ENCODE measurements at places on chromosomes 13 and 19.
A peak's percentile ranks its signal among the peaks of the same experiment; 100 is the strongest.

DNA sequence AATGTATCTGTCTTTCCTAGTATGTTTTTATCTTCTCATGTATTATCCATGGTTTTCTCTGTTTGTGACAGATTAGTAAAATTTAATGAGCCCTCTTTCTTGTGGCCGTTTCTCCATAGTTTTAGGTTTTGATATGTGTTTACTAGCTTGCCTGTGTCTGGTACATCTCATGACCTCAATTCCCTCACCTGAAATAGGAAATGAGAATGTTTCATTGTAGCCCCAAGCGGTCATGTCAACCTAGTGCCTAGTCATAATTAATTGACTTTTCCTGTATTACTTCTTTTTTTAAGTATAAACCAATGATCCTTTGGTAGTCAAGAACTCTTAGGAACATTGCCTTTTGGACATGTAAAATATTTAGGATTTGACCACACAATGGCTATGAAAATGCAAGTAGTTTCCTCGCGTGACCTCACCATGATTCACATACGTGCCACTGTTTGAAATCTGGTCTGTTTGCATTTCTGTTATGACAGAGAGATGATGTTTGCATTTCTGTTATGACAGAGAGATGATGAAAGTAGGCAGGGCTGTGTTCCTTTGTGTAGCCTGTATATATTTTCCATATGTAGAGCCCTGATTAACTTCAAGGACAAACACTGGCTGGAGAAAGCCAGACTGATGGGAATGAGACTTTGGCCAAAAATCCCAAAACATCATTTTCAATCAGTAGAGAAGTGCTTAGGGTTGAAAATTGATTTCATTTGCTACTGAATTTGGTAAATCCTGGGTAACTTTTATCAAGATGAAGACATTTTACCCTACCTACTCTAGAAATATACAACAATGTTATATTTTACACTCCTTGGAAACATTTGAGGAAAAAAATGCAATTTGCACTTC is 104.8 kb downstream of the TNFRSF19 start:
- DNase-seq = peak; percentile 19

DNA sequence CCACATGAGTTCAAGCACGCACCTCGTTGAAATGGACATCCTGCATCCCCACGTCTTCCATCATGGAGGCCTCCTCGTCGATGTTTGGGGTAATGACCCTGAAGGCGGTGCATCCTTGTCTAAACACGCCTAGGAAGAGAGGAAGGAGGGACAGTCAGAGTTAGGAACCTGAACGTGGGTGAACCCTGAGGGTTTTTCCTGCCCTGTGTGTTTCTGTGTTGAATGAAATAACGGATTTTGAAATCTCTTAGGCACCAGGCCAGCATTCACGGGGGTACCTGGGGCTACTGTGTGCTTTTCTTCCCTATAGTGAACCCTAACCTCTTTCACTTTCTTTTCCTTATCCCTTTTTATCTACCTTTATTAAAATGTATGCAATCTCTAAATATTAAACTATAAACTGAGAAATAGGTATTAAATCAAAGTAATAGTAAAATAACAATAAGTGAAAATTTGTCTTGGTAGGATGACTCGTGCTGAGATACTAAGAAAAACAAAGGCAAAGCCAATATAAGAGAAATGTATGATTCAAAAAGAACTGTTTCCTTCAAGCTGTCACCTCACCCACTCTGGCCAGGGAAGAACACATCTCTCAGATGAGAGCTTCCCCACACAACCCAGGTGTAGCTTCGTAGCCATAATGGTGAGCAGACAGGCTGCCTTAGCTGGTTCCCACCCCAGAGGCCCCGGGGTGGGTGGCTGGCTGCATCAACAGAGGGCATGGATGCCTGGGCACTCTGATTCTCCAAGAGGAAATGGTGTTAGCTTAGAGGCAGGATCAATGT is 72.1 kb upstream of the SLC15A1 start:
- no peak for DNase-seq

- DNase-seq = peak; percentile 57
These were observed 4.7 kb upstream of the IRS2 start for GRCh38 chr13:109790942-109791605.

DNA sequence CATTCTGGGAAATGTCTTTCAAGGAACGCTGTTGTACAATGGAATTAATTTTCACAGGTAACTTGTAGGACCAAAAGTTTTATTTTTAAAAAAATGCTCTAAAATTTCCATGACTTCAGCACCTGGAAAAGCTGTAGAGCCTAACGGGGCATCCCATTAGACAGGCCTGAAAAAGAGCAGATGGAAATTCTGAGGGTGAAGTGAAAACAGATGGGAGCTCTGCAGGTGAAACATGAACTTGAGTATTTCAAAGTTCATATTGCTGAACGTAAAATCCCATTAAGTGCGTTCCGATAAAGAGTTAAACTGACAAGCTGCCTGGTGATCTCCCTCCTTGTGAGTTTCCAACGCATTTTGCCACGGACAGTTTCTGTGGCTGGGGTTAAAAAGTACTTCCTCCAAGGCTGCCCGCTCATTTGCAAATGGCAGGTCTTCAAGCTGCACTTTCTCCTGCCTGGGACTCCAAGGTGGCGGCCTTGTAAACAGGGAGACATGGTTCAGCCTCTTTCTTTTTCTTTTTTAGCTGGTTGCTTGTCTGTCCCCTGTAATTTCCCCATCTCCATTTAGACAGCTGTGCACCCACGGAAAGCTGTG is 450.4 kb downstream of the FGF9 start:
- no peak for DNase-seq

DNA sequence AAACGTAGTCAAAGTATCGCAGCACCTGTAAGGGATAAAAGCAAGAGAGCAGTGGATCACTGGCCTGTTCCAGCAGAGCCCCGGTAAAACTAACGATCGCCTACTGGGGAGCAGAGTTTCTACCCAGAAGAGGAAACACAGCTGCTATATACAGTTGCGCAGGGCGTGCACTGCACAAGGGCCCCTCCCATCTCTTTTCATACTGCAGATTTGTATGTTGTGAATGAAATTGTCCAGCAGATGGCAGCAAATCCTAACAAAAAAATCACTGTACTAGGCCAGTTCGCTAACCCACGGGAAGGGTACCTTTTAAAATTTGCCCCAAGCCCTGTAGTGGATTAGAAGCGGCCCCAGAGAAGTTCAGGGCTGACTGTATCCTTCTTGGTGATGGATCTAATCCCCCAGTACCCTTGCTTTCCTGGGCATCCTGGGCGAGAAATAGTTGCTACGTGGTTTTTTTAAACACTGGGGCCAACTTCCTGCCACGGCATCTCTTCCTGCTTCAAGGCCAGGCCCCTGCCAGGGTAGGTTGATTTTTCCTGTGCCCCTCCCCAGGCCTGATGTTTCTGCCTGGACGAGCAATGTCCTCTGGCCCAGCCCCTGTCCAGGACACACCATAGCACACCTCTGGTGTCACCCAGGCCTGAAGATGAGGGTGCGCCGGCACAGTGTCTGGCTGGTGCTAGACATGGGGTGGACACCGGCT is 127.0 kb downstream of the IER2 start:
- peak; percentile 81 for DNase-seq

- DNase-seq = no peak
These were observed 30.2 kb downstream of the PDCD5 start for GRCh38 chr19:32611161-32611560.

DNA sequence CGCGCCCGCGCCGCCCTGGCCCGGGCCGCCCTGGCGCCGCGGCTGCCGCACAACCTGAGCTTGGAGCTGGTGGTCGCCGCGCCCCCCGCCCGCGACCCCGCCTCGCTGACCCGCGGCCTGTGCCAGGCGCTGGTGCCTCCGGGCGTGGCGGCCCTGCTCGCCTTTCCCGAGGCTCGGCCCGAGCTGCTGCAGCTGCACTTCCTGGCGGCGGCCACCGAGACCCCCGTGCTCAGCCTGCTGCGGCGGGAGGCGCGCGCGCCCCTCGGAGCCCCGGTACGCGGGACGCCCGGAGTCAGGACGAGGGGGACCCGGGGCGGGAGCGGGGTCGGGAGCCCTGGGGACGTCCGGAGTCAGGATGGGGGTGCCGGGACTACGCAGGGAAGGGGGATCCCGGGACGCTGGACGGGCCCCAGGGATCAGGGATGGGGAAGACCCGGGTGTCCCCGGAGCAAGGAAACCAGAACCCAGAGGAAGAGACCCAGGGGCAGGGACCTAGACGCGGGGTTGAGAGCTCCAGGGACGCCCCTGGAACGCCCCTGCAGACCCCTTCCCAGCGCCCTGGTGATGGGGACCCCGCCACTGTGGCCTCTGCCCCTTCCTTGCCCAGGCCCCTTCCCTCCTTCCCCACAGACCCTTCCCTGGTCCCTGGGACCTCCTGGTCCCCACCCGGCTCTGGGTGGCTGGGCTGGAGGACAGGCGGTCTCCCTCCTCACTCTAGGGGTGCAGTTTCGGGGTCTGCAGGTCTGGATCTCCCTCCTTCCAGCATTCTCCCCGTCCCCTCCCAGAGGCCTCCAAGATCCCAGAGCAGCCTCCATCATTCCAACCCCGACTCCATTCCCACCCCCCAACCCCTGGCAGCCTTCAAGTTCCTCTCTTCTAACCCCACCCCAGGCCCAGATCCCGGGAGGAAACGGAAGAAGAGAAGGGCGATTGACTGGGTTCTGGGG is 645 bp downstream of the GRIN3B start:
- DNase-seq = no peak

DNA sequence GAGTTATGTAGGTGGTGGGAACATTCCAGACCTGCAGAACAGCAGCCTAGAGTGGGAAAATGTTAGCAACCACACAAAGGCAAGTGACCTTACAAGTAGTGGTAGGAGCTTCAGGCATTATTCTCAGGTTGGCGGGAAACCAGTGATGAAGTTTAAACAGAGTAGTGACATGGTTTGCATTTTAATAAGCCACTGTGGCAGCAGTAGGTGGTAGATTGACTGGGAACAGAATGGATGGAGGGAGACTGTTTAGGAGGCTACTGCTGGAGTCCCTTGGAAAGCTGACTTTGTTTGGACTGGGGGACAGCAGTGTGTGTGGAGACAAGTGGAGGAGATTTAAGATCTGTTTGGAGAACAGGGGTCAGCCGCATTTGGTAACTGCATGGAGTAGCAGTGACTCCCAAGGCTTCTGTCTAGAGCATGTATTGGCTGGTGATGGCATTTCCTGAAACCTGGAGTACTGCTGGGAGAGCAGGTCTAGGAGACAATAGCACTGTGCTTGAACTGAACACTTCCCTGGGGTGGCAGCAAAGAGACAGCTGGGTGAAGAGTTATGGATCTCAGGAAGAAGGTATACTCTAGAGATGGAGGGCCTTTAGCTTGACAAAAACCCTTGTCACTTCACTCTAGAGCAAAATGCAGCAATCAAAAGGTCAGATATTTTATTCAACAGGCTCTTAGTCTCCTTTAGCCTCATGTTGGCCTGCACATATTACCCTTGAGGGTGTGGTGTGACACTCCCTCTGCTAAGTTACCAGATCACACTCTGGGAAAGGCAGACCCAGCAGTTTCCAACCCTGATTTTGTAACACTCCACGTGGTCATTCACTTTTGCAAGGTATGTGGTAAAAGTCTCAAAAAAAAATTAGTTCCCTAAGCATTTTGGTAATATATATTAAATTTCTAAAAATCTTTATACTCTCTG is 70.3 kb downstream of the DHRS12 start:
- DNase-seq = no peak

DNA sequence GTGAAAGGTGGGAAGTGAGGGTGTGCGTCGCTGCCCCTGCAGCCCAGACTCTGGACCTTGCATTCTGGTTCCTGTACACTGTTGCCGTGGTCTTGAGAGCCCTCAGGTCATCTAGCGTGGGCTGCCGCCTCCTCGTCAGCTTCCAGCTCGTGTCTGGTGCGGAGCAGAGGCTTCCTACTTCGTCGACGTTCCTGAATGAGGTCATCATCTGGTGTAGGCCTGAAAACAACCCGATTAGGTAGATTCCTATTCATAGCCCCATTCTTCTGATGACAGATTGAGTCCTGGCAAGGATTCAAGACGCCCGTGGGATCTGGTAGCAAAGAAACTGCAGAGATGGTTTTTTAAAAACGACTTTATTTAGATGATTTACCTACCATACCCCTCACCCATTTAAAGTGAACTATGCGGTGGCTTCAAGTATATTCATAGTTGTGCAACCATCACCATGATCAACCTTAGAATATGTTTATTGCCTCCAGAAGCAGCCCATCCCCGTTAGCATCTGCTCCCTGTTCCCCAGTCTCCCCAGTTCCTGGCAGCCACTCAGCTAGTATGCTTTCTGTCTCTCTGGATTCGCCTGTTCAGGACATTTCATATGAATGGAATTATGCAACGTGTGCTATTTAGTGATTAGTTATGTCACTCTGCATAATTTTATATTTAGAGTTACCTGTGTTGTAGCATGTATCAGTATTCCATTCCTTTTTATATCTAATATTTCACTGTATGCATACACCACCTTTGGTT is 13.8 kb downstream of the NAXD start:
- DNase-seq = no peak

- peak; percentile 75 for DNase-seq
These were observed 1.2 kb downstream of the ZFP36 start for GRCh38 chr19:39407660-39408391.

- no peak for DNase-seq
These were observed 121.1 kb upstream of the SPRY2 start for GRCh38 chr13:80462037-80462436.

- no peak for DNase-seq
These were observed 2753.0 kb downstream of the PCDH9 start for GRCh38 chr13:64477146-64477545.
